T-helper 9 cell (primary cell): ENCODE measurements at places on chromosomes 1 and 21.

GRCh38 chr1:234091876-234092275 lies 187.4 kb downstream of the SLC35F3 start:
- DNase-seq: no peak

DNA sequence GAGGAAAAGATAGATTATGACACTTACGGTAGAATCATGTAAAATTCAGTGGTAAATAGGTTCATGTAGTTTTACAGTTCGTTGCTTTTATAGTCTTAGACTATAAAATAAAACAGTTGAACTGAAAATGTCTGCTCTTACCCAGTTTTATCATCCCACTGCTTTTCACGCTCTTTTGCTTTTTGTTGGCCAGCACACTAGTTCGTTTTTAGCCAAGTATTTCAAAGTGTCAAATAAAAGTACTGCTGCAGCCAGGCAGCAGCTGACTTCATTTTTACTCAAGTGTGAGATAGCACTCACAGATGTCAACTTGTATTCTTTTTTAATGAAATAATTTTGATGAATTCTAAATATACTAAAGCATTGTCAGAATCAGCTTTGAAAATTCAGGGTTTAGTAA lies 18.5 kb upstream of the BTG3 start:
- no peak for DNase-seq

DNA sequence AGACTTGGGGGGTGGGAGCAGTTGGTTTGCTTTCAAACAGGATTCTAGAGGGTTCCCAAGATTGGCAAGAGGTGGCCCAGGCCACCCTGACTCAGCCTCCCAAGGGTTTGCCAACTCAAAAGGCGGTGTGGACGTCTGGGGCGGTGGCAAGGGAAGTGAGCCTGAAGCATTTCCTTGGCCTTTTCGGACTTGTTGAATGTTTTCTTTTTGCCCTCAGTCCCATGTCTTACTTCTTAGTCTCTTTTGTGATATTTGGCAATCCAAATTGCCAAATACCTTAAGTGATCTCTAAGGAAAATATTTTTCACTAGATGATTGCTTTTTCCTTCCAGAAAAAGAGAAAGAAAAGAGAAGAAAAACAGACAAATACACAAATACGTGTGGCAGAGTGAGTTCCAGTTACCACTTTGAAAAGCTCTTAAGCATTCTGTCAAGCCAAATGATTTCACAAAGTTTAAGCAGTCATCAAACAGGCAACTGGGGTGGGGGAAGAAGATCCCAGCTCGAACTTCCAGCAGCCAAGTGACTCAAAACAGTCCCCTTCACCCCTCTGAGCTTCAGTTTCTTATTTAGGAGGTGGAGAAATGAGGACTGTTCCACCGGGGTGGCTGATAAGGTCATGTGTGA lies 374.6 kb upstream of the USP24 start:
- no peak for DNase-seq

GRCh38 chr1:22731924-22732720 lies 21.5 kb downstream of the EPHB2 start:
- DNase-seq: no peak

DNA sequence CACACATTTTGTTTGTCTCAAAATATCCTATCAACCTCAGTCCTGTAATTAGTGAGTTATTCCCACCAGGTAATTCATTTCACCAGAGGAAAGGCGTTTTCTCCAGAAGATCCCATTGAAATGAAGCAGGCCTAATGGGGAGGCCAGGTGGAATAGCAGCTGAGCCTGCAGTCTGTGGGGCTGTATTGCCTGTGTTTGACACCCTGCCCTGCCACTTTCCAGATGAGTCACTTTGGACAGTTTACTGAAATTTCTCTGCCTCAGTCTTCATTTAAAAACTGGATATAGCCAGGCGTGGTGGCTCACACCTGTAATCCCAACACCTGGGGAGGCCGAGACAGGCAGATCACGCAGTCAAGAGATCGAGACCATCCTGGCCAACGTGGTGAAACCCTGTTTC lies 78.1 kb upstream of the PPP2R5A start:
- no peak for DNase-seq

GRCh38 chr1:172391976-172392375 lies 28.5 kb upstream of the C1orf105 start:
- DNase-seq: no peak

DNA sequence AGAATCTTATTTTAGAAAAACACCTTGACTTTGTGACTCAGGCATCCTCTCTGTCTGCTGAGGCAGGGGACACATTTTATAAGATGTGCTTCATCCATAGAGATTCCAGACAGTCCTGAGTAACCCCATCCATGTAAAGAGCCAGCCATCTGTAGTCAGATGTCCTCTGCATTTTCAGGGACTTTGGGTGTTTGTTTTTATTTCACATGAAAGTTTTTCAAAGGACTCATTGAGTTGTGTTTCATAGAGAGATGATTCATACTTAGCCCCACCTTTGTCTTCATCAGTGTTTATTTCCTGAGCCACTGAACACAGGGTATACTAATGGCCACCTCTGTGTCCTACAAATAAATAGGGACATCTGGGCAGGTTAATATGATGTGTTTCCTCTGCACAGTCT lies 280.4 kb downstream of the CACNA1E start:
- DNase-seq: no peak

- no peak for DNase-seq
These were observed 4.3 kb downstream of the TRIM46 start for GRCh38 chr1:155177918-155178281.

- DNase-seq: no peak
These were observed 108.1 kb upstream of the BACE2 start for GRCh38 chr21:41059871-41060270.

- DNase-seq: no peak
These were observed 42.6 kb upstream of the LBR start for GRCh38 chr1:225470211-225471108.

DNA sequence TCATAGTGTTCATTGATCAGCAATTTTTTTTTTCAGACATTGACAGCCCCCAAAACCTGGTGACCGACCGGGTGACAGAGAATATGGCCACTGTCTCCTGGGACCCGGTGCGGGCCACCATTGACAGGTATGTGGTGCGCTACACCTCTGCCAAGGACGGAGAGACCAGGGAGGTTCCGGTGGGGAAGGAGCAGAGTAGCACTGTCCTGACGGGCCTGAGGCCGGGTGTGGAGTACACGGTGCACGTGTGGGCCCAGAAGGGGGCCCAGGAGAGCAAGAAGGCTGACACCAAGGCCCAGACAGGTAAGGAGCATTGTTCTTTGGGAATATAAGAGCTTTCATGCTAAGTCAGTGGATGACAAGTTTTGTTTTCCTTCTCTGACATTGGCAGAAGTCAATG lies 49.3 kb downstream of the TNN start:
- no peak for DNase-seq

- DNase-seq: no peak
These were observed 439.6 kb upstream of the ADAMTS5 start for GRCh38 chr21:27406300-27407009.

DNA sequence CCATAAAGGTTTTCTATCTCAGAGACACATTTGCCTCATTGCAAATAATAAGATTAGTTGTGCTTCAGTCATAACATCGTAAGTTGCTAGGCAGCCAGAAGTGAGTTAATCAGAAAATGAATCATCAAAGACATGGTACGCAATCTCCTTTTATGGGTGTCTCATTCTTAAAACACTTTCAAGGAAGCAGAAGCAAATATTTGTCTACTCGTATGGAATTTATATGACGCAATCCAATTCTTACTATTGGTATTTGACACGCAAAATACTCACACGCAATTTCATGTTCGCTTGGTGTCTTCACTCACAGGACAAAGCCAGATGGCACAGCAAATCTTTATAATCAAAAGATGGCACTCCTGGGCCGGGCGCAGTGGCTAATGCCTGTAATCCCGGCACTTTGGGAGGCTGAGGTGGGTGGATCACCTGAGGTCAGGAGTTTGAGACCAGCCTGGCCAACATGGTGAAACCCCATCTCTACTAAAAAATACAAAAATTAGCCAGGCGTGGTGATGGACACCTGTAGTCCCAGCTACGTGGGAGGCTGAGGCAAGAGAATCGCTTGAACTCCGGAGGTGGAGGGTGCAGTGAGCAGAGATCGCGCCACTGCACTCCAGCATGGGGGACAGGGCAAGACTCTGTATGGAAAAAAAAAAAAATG lies 56.4 kb downstream of the HLCS start:
- no peak for DNase-seq

GRCh38 chr21:44755227-44755626 lies 43.9 kb upstream of the TSPEAR start:
- DNase-seq: no peak

GRCh38 chr1:245984390-245985155 lies 522.5 kb downstream of the SMYD3 start:
- no peak for DNase-seq

DNA sequence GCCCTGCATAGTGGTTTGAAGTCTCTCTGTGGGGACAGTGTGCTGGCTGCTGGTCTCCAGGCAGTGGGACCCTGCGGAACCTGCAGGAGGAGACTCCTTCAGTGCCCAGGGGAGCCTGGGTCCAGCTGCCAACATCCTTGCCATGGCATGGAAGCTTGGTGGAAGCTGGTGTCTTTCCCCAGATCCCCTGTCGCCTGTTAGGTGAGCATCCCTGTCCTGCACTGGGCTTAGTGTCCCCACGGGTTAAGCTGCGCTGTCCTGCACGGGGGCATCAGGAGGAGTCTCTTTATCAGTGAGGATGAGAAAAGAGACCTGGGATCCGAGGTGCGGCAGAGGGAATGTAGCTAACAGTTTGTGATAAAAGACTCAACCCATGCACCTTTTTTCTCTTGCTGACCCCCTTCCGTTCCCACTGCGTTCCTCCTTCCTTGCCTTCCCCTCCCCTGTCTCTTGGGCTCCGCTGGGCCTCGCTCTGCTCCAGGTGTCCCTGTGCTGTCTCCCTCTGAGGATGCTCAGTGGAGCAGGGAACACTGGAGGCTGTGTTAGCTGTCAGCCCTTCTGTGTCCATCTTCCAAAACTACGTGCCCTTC lies 59.3 kb downstream of the SLC37A1 start:
- DNase-seq: no peak

DNA sequence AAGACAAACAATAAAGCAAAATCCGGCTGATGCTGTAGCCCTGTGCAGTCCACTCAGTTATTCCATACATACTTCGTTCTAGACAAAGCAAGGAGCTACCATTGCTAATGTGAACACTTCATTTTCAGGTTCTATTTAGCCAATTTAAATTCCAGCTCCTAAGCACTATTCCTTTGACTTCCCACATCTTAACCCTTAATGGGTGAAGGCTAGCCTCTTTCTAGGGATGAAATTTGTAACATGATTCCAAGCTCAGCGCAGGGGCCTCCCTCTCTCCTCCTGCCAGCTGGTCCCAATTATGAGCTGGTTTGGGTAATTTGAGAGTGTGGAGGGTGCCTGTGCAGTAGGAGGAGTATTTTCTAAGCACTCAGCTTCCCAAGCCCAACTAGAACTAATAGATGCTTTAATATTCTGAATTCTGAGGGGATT lies 53.9 kb upstream of the PTGFRN start:
- no peak for DNase-seq

DNA sequence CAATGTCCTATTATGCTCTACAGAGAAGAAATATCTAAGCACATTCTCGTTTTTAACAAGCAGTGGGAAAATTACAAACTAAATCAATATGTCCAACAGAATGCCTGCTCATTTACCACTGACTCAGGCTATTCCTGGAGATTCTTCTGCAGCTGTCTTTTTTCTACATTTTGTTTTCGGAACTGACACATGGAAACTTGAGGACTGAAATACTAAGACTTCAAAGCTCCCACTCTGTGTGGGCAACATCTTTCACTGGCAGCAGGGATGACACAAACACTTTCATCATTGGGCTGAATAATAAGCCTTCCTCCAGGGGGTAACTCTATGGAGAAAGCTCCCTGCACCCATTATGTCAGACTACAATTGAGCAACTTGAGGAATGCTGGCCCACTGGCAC lies 175.5 kb upstream of the NCAM2 start:
- DNase-seq: no peak

DNA sequence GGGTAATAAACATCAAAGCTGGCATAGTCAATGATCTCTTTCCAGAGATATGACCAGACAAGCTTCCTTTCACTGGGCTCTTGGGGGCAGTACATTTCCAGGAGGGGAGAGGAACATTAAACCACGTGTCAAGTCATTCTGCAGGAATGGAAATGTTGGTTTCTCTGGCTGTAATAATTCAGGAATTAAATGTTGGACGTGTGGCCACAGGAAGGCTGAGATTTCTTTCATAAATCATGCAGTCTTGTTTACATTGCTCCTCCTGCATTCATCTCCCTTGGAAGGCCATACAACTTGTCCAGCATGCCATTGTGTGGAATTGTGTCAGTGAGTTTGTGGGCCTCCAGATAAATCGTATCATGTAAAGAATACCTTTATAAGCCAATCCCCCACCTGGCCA lies 259.2 kb downstream of the ADGRL2 start:
- DNase-seq: no peak

DNA sequence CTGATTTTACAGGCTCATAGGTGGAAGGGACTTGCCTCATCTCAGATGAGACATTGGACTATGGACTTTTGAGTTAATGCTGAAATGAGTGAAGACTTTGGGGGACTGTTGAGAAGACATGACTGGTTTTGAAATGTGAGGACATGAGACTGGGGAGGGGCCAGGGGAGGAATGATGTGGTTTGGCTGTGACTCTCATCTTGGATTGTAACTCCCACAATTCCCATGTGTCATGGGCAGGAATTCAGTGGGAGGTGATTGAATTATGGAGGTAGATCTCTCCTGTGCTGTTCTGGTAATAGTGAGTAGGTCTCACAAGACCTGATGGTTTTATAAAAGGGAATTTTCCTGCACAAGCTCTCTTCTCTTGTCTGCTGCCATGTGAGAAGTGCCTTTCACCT lies 20.8 kb downstream of the SCYL3 start:
- DNase-seq: no peak

- no peak for DNase-seq
These were observed 12.8 kb downstream of the MED18 start for GRCh38 chr1:28341591-28341990.

GRCh38 chr21:15354516-15354915 lies 289.7 kb upstream of the NRIP1 start:
- no peak for DNase-seq

DNA sequence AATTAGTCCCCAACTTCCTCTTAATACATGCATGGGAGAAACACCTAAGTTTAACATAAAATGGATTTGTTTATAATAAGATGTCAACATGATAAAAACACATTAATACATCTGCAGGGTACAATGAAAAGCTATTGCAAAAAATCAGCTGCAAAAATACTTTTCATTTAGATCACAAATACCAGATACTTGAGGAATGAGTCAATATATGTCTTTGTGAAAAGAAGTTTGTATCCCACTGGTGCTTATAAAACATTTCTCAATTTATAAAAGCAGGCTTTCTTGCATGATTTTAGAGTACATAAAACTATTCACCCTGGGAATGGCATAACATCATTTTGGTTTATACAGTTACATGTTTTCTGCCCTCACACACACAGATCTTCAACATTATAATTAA lies 18.6 kb upstream of the PRKAA2 start:
- no peak for DNase-seq

DNA sequence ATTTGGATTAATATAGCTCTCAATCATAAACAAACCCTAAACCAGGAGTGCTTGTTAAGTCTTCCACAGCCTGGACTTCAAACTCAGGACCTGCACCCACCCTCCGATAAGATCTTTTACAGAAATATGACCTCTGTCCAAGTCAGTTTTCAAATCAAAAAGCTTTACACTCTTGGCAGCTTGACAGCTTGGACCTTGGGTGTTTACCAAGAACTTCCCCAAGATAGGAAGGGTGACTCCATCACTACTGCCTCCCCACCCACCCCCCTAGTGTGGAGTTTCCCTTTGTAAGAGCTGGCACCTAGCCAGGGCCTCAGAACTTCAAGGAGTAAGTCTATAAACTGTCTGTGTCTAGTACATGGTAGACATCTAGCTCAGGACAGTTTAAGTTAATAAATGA lies 9.6 kb downstream of the BCAR3 start:
- DNase-seq: no peak
